Dermis lymphatic vessel endothelial cell (primary cell): ENCODE measurements at places on chromosomes 13 and 19. TPM values are rescaled to one million over a fixed set of nuclear protein-coding genes. Genes with fewer than 3 reads are reported as not detected.

PDX1 gene
- total RNA-seq, result not detected in 2 replicates

CGB2 gene
- not detected in 2 replicates for total RNA-seq

LYPD3 gene
- total RNA-seq, result 0.17 and 1.1 TPM in 2 replicates

ELSPBP1 gene
- not detected in 2 replicates for total RNA-seq

MFSD12 gene
- 46.9 and 60.1 TPM in 2 replicates for total RNA-seq

CAMSAP3 gene
- 0.11 TPM in 1 of 2 replicates, not detected in the other for total RNA-seq
